Osteoblast (primary cell): ENCODE measurements at places on chromosomes 6 and 20.

- DNase-seq: no peak
Measured at GRCh38 chr6:135318738-135319469, 137.8 kb downstream of the MYB start.

DNA sequence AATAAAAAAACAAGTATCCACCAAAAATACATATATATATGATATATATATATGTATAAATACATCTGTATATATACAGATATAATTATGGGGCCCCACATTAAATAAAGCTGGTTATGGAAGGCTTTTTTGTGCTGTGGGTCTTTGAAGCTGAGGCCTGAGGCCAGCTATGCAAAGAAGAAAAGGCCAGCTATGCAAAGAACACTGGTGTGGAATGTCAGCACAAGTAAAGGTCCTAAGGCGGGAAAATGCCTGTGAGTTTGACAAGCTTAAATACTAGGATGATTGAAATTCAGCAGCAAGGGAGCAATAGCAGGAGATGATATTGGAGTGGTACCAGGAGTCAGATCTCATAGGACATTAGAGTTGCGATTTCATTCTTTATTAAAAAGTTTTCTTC is 25.2 kb downstream of the ADGRF1 start:
- no peak for DNase-seq

GRCh38 chr20:15886250-15886649 is 687.0 kb downstream of the KIF16B start:
- DNase-seq: no peak

DNA sequence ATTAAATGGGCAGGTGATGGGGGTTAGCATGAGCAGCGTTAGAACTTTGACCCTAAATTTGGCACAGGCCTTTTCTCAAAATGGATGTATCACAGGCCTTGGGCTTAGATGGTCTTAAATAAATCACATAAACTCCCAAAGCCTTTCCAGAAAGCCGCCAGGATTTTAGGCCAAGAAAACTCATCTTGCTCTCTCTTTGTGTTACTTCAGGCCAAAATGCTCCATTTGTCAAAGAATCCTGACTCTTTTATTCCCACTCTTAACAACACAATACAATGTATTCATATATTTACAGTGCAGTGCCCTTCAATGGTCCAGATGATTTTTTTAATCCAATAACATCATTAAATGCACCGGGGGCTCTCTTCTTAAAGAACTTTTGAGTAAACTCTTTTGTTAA is 5.9 kb upstream of the TCP11 start:
- DNase-seq: no peak

DNA sequence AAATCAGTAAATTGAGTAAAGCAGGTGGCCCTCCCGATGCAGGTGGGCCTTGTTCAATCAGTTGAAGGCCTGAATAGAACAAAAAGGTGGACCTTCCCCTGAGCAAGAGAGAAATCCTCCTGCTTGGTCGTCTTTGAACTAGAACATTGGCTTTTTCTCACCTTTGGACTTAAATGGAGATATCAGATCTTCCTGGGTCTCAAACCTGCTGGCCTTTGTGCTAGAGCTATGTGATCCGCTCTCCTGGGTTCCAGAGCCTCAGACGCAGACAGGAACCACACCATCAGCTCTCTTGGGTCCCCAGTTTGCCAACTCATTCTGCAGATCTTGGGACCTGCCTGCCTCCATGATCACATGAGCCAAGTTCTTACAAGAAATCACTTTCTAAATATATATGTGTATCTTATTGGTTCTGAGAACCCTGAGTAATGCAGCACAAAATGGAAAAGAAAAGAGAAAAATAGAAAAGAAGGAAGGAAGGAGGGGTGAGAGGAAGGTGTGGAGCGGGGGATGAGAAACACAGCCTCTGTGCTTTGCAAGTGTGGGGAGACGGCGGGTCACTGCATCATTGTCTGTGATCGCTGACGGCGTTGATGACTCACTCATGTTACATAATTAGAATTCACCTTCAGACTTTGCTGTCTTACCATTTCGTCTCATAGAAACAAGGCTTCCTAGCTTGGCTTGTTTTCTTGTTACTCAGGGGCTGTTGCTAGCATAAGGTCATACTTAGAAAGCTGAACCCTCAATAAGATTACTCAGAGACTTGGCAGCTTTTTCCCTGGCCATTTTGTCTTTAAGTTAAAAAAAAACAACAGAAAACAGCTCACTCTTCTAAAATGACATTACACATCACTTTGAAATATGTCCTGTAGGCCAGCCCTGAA is 85.7 kb upstream of the NEDD9 start:
- DNase-seq: peak; percentile 93
